ENCODE measurements at places on chromosomes 6 and 20.

DNA sequence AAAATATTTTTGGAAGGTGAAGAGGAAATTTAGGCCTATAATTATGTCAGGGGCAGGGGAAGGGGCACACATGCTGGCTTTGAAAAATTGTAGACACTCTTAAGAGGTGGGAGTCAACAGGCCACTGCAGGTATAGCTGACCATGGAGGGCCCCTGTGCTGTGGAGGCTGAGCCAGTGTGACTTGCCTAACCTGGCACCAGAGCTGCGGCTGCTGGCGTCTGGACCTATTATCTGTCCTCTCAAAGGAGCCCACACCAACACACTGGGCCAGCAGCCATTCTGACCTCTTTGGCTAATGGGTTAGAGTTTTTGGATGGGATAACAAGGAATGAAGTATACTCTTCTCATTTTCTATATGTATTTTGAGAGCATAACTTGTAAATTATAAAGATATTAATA, 4.5 kb downstream of the GID8 start:
- no peak for DNase-seq

DNA sequence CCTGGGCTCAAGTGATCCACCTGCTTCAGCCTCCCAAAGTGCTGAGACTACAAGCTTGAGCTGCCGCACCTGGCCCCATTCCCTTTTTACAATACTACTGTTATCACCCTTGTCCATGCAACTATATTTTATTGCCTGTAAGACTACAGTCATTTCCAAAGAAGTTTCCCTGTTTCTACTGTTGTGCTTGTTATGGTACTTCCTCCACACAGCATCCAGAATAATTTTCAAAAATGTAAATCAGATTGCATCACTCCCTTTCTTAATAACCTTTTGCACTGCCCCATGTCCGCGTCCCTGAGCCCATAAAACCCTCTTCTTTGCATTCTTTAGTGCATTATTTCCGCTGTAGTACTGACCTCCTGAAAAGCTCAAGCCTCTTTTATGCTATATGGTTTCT, 128.9 kb upstream of the AKIRIN2 start:
- DNase-seq = peak; percentile 7

GRCh38 chr6:125018136-125018535, 55.9 kb downstream of the RNF217 start:
- no peak for DNase-seq

DNA sequence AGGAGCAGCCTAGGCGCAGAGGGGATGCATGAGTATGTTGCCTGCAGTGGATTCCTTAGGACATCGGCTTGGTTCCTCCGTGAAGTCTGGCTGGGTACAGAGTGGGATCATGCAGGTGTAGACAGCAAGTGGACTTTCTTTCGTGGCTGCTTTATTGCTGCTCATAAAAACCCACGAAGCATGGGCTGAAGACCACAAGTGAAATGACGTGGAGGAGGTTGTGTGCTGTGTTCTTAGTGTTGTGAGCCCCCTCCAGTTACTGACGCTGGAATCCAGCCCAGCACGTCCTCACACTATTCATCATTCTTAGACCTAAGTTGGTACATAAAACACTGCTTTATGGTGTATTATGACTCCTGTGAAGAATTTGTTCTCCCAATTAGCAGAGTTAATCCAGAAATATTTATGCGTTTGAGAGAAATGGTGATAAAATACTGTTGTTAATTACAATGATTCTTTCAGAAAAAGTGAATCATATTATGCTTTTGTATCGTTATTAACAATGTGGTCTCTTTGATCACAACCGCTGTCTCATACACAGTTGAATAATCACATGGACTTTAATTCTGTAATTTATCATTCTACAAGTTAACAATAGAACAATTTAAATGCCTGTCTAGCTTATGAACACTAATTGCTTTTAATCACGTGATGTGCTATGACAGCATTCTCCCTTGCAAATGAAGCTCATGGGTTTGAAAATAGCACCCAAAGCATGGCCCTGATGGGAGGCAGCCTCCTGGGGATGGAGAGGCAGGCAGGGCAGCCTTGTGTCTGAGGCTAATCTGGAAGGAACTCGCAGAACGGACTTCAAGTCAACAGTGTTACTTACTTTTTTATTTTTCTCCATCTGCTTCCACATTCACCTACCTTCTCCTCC, 233.9 kb upstream of the SYNDIG1 start:
- no peak for DNase-seq

GRCh38 chr6:162056745-162057144, 670.8 kb downstream of the PRKN start:
- no peak for DNase-seq

- DNase-seq = no peak
Observed at GRCh38 chr6:96420294-96420693, 101.3 kb upstream of the UFL1 start.

DNA sequence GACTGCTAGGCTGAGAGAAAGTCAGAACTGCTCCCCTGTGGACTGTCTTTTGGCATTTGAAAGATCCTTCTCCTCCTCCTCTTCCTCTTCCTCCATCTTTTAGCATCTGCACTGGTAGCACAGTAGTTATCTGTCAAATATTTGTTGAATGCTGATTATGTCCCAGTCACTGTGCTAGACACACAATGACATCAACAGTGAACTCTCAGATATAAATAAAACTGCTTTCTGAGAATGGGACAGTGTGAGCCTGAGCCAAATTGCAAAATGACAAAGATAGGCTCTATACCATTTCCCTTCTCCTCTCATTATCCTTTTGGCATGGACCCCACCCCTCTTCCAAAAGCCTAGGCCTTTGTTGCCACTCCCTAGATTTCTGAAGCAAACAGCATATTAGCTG, 27.9 kb upstream of the LRRC1 start:
- no peak for DNase-seq
